ENCODE measurements at places on chromosomes 1 and 21.

DNA sequence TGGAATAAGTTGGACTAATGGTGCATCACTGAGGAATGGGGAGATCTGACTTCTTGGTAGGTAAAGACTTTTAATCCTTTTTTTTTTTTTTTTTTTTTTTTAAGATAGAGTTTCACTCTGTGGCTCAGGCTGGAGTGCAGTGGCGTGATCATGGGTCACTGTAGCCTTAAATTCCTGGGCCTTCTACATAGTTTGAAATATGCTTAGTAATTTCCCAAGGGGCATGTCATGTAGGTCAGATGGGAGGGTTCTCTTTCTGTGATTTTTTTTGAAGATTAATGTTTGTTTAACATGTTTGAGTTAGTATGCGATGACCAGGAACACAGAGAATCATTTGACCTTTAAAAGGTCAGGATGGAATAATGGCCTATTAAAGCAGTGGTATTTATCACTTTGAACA, 129.1 kb downstream of the S1PR1 start:
- DNase-seq = no peak

DNA sequence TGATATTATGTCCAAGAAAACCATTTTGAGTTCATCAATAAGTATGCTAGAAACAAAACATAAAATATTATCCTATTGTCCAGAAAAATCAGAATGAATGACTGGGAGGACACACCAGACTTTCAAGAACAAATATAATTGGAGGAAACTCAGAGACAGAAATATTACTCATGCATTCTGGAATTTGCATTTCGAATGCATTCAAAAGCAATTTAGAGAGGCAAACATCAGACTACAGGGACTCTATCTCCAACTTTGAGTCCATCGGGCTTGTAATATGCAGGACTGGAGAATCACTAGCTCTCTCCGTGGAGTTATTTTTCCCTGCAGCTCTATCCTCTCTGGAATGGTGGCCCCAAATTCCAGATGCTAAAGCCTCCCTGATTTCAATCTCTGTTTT, 161.8 kb downstream of the CDC42BPA start:
- no peak for DNase-seq

DNA sequence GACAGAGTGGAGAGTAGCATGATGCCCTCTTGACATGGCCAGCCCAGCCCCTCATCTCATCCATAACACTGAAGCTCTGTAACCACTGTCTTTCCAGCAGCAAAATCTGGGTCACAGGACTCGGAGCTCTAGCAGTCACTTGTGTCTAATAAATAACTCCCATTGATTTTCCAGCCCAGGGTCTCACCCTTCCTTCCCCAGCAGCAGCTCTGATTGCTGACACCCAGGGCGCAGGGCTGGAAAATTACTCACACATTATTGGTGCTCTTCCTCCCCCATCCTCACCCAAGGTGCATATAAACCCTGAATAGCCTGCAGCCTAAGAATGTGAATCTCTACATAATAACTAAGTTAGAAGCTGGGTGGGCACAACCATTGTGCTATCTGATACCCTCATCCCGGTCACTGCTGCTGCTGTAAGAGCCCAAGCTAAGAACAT, 21.1 kb upstream of the OR10J5 start:
- no peak for DNase-seq

DNA sequence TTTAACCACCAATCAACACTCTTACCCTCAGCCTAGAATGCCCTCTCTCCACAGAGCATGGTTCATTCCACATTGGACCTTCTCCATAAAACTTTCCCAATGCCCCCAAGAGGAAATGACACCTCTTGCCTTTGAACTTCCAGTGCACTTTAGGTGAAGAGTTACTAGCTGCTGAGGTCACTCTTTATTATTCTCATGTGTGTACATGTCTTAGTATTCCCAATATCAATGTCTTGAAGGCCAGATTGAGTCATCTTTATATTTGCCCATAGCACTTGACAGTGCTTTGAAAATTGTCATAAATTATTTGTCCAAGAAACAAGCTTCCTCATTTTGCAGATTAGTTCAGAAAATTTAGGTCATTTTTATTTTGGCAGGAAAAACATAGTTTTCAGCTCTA, 8.1 kb upstream of the DNASE2B start:
- DNase-seq = no peak

GRCh38 chr1:175319112-175319911, 126.7 kb upstream of the KIAA0040 start:
- DNase-seq = no peak

DNA sequence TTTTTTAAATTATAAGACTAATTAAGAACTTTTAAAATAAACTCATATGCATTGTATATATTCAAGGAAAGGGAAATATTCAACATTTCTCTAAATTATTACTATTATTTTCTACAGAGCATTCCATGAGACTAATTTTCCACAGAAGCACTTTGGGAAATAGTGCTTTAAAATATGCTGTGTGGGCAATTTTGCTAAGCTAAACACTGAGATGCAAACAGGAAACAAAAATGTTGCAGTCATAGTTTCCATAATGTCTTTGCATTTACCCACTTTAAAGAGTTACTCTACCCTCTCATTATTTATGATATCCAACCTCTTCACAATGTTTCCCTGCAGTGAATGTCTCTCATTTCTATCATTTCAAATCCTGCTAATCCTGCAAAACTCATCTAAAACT, 269.6 kb upstream of the BEND5 start:
- DNase-seq = no peak

DNA sequence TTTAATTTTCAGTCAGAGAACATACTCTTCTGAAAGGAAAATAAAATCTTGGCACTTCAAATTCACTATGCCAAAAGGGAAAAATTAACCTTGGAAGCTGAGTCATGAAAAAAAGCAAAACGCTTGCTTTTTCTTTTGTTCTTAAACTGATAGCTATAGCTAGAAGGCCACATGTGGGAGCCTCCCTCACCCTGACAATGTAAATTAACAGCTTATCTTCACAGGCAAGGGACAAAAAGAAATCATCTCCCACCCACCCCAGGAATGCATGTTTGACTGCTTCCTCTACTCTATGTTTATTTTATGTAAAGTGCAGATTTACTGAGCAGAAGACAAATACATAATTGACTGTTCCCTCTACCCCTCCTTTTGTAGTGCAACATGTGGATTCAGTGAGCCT, 38.0 kb downstream of the EBNA1BP2 start:
- no peak for DNase-seq

GRCh38 chr1:38329644-38330043, 283.1 kb upstream of the POU3F1 start:
- DNase-seq = no peak

GRCh38 chr21:27164208-27165177, 197.6 kb upstream of the ADAMTS5 start:
- DNase-seq = no peak

- no peak for DNase-seq
Observed at GRCh38 chr21:41235201-41235600, 67.2 kb downstream of the BACE2 start.

GRCh38 chr1:243819438-243819839, 30.6 kb downstream of the AKT3 start:
- DNase-seq = no peak
